WERI-Rb-1 (cell line): ENCODE measurements at places on chromosomes 7 and 10.

DNA sequence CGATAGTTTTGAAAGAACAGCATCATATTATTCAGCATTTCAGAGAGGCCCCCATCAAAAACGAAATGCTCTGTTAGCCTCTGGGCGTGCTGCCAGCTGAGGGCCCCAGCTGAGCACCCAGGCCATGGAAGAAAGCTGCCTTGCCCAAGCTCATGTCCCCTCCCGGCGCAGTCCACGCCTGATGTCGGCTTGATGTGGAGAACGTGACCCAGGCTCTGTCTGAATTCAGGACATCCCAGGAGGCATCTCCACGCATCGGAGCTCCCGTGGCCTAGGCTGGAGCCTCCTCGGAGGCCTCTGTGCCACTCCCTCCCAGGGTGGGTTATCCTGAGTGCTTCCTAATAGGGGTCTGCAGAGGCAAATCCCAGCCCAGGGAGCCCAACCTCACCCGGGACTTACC is 218.3 kb upstream of the AKR1E2 start:
- no peak for DNase-seq

DNA sequence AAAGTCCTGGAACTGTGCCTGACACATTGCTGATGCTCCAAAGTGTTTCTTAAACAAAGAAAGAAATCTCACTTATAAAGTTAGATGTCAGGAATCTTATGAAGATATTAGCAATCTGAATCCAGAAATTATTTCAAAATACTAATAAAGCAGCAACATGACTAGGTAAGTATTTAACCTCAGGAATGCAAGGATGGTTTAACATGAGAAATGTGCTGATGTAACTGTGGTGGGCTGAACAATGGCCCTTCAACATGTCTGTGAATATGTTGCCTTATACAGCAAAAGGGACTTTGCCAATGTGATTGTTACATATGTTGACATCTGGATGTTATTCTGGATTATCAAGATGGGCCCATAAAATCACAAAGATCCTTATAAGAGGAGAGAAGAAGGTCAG is 87.1 kb downstream of the TEX36 start:
- no peak for DNase-seq

- DNase-seq: no peak
Measured at GRCh38 chr10:35004651-35005050, 85.5 kb downstream of the CUL2 start.

GRCh38 chr7:4139656-4140625 is 542.2 kb upstream of the FOXK1 start:
- DNase-seq: no peak

DNA sequence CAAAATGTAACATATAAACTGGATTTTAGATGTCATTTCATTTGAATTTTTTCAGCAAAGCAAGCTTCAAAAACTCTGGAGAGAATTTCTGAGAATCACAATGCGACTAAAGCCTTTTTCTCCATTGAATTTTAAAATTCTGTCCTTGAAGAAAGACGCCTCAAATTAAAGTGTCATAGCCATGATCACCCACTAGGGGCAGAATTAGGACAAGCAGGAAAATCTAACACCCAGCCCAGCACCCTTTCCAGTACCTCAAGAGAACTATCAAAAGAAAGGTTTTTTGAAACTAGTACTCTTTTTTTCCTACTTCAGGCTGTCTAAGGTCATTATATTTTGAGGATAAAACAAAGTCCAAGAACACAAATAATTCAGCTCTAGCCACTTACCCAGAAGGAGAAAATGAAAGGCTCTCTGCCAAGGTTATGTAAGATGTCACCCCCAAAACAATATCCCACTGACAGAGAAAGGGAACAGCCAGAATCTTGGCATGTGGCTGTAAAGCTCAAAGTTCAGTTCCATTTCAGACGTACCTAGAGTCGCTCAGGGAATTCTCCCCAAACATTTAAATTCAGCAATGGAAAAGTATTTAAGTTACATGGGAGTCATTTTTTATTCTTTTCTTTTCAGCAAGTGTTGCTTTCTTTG is 299.4 kb downstream of the SNX13 start:
- DNase-seq: peak; percentile 44

DNA sequence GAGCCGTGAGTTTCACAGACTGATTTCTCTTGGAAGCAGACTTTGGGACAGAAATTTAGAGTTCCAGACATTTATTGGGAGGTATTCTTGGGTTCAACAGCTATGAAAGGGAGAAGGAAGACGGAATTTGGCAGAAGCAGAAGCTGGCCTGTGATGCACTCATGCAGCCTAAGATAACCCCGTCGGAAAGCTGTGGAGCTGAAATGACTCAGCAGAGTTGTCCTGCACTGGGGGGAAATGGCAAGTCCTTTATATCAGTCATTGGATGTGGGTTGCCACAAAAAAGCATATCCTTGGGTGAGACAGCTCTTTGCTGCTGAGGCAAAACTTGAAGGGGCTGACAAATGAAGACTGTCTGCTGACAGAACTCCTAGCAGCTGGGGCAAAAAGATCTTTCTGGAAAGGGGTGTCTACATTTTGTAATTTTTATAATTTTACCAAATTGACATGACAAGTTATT is 11.5 kb upstream of the MICU1 start:
- DNase-seq: no peak

DNA sequence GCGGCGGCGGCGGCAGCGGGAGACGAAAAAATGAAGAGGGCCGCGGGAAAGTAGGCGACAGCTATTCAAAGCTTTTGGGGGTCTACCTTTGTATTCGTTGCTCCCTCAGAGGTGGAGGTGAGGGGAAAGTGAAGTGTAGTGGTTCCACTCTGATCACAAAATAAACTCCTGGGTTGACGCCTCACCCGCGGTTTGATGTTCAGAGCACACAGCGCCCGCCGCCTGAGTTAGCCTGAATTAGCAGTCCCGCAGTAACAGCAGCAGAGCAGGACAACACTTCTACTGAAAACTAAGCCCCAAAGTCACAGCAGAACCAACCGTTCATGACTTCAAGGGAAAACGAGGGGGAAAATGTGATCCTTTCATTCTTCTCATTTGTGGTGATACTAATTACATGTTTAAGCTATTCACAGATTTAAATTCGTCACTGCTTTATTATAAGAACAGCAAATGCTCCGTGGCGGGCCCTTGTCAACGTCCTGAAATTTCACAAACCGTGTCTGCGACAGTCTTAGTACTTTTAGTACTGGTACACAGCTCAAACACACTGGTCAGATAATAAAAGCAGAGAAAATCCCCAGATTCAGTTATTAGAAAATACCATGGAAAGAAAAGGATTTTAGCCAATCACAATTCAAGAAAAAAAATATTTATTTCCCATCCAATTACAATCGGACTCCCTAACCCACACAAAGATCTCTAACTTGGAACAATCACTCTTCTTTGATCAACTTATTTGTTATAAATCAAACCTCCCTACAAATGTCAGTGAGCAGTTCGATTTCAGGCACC is 563 bp upstream of the JMJD1C start:
- peak; percentile 62 for DNase-seq

GRCh38 chr7:108285003-108285368 is 154.8 kb upstream of the LAMB4 start:
- no peak for DNase-seq

DNA sequence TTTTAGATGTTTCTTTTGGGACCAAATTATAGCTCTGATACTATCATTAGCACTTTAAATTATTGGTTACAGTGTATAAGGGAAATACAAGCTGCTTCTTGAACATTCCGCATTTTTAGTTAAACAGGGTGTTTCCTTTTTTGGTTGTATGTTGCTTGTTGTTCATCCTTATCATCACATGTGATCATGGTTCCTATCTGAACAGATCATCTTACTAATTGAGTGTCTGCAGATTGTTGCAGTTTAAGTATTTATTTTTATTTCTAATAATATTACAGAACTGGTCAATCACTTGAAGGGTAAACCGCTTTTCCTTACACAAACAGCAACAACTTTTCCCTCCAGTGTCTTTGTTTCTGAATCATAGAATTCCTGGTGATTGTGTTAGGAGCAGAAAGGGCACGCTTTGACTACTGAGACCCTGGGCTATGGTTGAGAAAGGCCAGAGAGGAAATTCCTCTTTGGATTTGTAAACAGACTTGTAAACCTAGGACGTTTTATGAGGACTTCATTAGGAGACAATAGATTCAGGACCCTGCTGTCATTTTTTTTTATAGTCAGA is 37.2 kb downstream of the CHN2 start:
- DNase-seq: no peak
